ENCODE measurements at places on chromosomes 5 and 9.

- no peak for DNase-seq
Measured at GRCh38 chr5:53343187-53343586, 137.2 kb upstream of the FST start.

GRCh38 chr5:80069251-80069800 is 34.2 kb downstream of the THBS4 start:
- DNase-seq: no peak

- no peak for DNase-seq
Measured at GRCh38 chr5:172370648-172371545, 83.4 kb downstream of the SH3PXD2B start.

DNA sequence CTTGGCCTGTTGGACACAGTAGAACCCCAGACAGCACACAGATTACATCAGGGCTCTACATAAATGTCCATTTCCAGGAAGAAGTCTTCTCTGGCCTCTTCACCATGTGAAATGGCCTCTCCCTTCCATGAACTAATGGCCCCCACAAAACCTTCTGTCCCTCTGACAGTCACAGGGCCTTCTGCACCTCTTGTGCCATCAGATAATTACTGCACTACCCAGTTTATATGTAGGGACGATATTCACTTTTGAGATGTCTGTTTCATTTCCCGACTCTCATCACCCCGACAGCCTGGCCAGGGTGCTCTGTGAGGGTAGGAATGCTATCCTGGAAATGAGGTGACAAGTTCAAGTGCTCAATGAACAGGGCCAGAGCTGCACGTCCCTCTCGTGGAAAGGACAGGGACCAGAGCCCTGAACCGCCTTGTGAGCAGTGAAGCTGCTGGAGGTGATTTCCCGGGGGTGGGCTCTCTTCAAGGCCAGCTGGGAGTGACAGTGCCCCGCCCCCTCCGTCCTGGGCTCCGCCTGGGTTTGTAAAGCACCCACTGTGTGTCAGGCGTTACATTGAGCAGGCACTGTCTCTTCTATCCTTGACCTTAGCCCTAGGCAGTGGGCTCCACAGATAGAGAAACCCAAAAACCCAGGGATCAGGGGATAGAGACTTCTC is 3.0 kb upstream of the FAM78A start:
- DNase-seq: no peak

DNA sequence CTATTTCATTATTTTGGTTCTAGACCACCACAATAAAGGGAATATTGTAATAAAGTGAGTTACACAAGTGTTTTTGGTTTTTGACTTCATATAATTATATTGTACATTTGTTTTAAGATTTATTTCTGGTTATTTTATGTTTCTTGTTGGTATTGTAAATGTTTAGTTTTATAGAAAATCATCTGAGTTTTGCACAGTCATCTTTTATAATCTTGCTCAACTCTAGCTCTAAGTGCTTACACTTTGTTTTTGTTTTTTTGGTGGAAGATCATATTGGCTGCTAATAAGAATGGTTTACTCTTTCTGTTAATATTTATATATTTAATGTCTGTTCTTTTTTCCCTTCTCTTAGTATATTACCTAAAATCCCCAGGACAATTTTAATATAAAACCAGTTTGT is 135.0 kb downstream of the CNTLN start:
- DNase-seq: no peak

DNA sequence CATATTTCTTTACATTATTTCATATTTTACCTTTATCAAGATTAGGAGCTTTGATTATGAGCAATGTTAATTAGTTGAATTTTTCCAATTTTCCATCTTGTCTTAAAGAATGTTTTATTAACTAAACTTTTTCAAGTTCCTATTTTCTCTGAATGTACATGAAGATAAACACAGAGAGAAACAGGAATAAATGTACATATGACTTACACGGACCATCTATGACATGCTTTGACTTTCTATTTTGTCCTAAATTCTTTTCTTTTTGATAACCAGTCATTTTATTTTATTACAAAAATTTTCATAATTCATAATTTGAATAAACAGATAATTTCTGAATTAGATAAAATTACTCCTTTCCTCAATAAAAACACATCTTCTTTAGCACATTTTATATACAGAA is 1038.8 kb upstream of the ARRDC3 start:
- no peak for DNase-seq

GRCh38 chr9:14205463-14205862 is 108.5 kb downstream of the NFIB start:
- no peak for DNase-seq

DNA sequence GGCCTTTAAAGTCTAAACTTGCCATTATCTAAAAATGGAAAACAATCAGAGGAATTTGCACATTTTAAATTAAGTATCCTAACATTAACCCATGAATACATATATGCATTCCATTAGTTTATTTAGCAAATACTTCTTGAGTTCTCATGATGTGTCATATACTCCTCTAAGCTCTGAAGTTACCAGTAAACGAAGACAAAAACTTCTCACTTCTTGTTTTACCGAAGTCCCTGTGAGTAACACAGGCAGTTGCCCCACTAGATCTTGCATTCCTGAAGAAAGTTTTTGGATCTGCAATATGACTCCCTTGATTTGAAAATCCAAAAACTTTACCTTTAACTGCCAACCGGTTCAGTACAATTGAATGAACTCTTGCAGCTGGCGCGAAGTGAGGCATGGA is 439.0 kb upstream of the MPDZ start:
- DNase-seq: no peak

DNA sequence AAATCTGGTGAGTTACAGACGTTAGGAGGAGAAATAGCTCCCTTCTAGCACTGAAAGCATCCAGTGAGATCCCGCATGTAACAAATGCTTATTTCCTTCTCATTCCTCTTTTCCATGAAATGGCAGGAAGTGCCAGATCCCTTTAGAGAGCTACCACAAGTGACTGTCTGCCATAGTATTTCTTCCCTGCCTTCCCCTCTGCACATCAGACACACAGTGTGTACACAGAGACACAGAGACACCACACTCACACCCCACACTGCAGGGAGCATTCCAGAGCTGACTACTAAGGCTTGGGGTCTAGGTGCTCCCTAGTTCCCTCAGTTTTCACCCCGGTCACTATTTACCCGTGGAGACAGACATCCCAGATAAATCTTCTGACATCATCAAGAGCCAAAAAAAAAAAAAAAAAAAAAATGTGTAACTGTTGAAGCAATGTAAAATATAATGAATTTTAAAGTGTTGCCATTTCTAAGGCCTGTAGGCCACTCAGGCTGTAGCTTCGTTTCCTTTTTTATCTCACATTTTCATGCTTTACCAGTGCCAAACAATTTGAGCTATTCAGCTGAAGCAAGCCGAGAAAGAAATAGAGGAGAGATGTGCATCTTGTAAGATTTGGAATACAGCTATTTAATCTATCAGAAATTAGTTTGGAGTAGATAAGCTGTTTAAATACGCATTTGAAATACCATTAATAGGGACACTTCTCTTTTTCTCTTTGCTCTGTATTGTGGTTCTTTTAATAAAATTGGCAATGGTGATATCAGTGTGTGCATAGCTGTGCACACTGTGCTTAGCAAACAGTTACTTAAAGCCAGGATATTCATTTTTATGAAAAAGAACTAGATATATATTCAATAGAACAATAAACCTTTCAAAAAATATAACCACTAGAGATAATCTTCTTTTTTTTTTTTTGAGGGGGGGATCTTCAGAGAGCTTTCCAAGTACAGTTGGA is 405.5 kb downstream of the PDE4D start:
- DNase-seq: no peak

DNA sequence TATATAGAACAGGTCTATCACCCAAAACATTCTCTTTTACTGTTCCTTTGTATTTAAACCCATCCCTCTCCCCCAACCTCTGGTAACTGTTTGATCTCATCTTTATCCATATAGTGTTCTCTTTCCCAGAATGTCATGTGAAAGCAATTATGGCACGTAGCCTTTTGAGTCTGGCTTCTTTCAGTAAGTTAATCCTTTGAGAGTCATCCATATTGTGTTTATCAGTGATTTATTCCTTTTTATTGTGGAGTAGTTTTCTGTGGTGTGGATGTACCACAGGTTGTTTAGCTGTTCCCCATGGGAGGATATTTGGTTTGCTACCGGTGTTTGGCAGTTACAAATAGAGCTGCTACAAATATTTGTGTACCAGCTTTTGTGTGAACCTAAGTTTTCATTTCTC is 38.0 kb downstream of the HMGXB3 start:
- DNase-seq: no peak

DNA sequence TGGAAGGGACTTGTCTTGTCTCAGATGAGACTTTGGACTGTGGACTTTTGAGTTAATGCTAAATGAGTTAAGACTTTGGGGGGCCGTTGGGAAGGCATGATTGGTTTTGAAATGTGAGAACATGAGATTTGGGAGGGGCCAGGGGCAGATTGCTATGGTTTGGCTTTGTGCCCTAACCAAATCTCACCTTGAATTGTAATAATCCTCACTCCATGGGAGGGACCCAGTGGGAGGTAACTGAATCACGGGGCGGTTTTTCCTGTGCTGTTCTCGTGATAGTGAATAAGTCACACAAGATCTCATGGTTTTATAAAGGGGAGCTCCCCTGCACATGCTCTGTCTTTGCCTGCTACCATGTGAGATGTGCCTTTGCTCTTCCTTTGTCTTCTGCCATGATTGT is 72.1 kb downstream of the RAI14 start:
- DNase-seq: no peak

DNA sequence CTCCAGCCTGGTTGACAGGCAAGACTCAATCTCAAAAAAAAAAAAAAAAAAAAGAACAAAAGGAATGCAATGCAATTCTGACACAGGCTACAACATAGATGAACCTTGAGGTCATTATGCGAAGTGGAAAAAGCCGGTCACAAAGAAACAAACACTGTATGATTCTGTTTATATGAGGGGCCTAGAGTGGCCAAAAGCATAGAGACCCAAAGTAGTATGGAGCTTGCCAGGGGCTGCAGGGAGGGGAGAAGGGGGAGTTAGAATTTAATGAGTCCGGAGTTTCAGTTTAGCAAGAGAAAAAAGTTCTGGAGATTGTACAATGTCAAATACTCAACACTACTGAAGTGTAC is 33.2 kb upstream of the ASS1 start:
- no peak for DNase-seq

DNA sequence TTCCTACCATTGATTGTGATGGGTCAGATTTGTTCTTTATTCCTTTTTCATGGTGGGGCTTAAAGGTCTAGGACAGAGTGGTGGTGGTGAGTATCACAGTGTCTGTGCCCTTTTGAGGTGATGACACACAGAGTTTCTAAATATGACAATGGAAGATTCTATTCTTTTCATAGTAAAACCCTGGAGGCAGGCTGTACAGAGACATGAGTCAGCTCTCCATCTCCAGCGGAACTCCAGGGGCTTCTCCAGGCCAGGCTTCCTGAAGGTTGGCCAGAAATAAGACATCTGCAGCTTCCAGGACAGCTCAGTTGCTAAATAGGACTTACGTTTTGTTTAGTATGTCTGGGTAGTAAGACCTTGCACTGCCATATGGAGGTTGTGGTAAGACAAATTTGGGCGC is 229.5 kb downstream of the CD180 start:
- no peak for DNase-seq

DNA sequence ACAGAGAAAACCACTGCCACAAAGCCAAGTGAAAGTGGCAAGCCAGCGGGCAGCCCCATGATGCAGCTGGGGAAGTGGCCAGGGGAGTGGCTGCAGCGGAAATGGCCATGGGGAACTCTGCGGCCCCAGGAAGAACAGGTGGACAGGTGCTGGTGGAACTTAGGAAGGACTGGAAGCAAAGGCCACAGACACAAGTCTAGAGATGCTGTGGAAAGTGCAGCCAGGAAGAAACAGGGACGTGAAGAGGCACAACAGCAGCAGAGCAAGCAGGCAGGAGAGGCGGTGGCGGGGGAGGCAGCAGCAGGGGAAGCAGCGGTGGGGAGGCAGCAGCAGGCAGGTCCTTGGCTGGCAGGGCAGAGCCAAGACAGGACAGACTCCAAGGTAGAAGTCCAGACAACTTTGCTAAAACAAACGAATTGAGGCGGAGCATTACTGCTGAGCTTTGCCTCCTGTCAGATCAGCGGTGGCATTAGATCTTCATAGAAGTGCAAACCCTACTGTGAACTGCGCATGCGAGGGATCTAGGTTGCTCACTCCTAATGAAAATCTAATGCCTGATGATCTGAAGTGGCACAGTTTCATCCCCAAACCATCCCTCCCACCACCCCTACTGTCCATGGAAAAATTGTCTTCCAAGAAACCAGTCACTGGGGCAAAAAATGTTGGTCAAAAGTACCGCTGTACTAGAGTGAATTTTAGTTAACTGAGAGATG is 11.8 kb downstream of the SURF6 start:
- DNase-seq: no peak

GRCh38 chr9:108377382-108377781 is 478.4 kb downstream of the ACTL7B start:
- no peak for DNase-seq

- DNase-seq: no peak
Measured at GRCh38 chr9:99193466-99193821, 28.3 kb downstream of the ALG2 start.

- no peak for DNase-seq
Measured at GRCh38 chr9:20369391-20369790, 252.9 kb downstream of the MLLT3 start.

DNA sequence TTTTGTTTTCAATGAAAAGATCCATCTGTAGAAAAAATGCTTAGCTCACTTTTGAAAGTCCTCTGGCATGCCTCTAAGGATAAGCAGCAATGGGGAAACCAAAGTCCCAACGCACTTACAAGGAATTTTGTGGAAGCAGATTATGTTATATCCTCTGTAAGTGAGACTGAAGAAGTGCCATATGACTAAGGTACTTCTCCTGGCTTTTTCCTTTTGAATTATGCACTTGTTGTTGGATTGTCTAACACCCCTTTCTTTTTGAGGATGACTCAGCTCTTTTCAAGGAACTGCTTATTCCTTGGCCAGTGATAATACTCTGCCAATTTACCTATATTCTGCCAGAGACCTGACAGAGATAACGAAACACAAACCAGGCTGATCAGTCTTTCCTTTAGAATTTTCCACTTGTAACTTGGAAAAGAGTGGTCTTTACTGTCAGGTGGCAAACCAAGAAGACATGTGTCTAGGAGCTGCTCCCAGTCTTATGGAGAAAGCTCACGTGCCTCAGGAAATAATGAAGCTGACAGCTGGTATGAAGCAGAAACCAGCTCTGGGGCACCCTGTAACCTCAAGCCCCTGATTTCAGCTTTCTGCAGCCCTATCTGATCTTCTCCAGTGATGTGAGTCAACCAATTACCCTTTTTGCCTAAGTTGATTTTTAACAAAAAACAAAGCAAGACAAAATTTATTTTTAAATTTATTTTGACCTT is 290.8 kb upstream of the FBXL7 start:
- no peak for DNase-seq

GRCh38 chr9:89461265-89461664 is 36.6 kb downstream of the SEMA4D start:
- DNase-seq: no peak

DNA sequence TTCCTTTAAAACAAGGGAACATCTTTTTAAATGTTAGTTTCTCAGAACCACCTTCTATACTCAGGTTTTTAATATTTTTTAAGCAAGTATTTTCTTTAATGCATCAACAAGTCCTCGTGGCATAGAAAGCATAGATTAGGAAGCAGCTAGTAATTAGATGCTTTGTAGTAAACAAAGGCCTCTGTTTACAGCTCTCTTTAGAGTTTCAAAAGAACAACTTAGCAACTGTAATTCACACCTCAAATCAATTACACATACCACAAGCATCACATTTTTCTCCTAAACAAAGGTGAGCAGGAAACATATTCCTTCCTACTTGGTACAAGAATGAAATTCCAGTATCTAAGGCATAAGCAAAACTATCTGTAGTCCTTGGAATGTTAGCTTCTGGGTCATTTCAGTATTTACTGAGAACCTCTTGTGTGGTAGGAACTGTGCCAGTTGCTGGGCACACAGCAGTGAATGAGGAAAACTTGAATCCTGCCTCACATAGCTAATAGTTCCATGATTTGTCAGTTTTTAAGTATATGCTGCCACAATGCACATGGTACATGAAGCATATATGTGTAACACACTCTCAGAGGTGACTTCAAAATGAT is 249.1 kb downstream of the CEMIP2 start:
- DNase-seq: no peak
